ENCODE measurements at places on chromosomes 2 and 18. TPM values are rescaled to one million over a fixed set of nuclear protein-coding genes. Genes with fewer than 3 reads are reported as not detected.

GRCh38 chr18:63113899-63114565 is 205.5 kb downstream of the BCL2 start:
- peaks cover 10% of the 10 kb centered on the region for H3K27me3 ChIP-seq
- DNase-seq = no peak
- H3K27ac ChIP-seq = no peak overlapping the region
- peaks cover 28% of the 10 kb centered on the region for H3K4me1 ChIP-seq

Gene SLC5A7
- not detected for total RNA-seq

DNA sequence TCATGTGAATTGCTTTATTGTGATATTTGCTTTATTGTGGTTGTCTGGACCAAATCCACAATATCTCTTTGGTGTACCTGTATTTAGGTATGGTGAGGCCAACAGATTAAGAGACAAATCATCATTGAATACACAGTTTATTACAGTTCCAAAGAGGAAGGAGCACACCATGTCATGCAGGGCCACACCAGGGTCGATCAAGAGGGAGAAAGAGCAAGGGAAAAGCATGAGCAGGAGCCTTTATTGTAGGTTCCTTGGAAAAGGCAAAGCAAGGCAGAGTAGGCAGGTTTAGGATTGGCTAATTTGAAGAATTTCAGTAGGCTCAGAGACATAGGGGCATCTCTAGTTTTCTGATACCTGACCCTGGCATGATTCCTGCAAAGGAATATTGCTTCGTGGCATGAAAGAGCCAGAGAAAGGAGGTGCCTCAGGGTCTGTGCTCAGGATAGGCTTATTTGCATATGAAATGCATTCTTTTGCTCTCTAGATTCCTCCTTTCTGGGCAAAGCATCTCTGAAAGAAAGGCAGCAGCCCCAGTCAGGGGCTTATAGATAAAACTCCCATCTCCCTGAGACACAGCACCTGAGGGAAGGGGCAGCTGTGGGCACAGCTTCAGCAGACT is 214.2 kb upstream of the ERBB4 start:
- DNase-seq = no peak
- H3K27me3 ChIP-seq = no peaks in the 10 kb centered on the region
- H3K36me3 ChIP-seq = peaks cover 39% of the 10 kb centered on the region
- no peak overlapping the region for H3K27ac ChIP-seq
- H3K4me3 ChIP-seq = no peak overlapping the region

DNA sequence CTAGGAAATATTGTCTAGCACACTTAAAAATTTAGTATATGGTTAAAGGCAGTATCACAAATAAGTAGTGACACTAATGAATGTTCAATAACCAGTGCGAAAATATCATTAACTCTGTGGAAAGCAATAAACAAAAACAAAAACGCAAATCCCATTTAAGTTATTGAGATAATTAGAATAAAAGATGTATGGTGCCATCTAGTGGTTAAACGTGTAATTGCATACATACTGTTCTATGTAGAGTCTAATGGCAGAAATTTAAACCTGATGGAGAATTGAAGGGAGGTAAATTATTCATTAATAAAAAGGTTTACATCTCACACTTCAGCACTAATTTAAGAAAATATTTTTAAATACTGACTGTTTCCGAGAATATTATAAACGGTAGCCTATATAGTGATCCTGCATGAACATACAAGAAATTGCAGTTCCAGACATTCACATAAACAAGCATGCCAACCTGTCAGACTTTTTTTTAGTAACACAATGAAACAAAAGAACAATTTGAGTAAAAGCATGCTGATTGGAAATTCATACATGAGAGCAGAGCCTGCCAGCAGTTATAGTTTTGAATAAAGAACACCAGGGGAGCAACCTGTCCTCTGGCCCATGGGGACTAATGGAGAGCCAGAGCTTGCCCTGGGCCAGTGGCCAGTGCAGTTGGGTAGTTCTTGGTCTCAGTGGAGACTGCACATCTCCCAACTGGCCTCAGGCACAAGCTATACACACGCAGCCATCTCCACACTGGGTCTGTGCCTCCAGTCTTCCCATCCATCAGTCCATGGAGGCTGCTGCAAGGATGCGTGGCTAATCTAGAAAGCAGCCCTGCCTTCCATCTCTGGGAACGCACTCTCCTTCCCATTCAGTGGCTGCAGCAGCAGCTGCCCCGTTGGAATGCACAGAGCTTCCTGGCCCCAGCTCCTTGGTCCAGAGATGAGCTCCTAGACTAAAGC is 28.0 kb downstream of the GCG start:
- peaks cover 7% of the 10 kb centered on the region for H3K27me3 ChIP-seq
- no peak overlapping the region for H3K4me3 ChIP-seq
- peak overlapping the region; percentile 26 for H3K27ac ChIP-seq
- peaks cover 10% of the 10 kb centered on the region for H3K4me1 ChIP-seq
- H3K36me3 ChIP-seq = no peaks in the 10 kb centered on the region
- DNase-seq = no peak

DNA sequence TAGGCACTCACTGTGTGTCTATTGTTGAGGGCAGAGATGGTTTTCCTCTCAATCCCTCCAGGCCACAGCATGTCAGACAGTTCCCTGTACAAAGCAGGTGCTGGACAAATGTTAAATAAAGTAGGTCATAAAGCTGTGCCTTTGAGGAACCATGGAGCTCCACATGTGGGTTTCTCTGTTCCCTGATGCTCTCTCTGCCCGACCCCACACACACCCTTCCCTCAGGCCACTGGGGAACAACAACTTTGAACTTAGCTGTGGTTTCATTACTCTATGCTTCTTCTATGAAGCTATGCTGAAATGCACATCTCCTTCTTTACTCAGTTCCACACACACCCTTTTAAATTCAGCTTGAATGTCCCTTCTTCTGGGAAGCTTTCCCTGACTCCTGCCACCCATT is 415.3 kb downstream of the HRH4 start:
- DNase-seq = no peak
- H3K4me3 ChIP-seq = no peak overlapping the region
- no peaks in the 10 kb centered on the region for H3K36me3 ChIP-seq
- H3K4me1 ChIP-seq = no peaks in the 10 kb centered on the region
